ENCODE measurements at places on chromosomes 2 and 18. TPM values are rescaled to one million over a fixed set of nuclear protein-coding genes. Genes with fewer than 3 reads are reported as not detected.

The SNORC gene
- total RNA-seq: 1.2 TPM

The PFN4 gene
- 0.47 TPM for total RNA-seq

GRCh38 chr2:100010606-100011005 lies 131.8 kb downstream of the AFF3 start:
- DNase-seq: no peak
- no peak overlapping the region for H3K4me3 ChIP-seq
- H3K27me3 ChIP-seq: no peaks in the 10 kb centered on the region
- no peaks in the 10 kb centered on the region for H3K4me1 ChIP-seq
- no peaks in the 10 kb centered on the region for H3K36me3 ChIP-seq

- peak; percentile 17 for DNase-seq
- no peaks in the 10 kb centered on the region for H3K27me3 ChIP-seq
- H3K36me3 ChIP-seq: no peaks in the 10 kb centered on the region
- no peak overlapping the region for H3K4me3 ChIP-seq
- H3K27ac ChIP-seq: no peak overlapping the region
Observed at GRCh38 chr2:45353879-45354278, 257.2 kb downstream of the SRBD1 start.

DNA sequence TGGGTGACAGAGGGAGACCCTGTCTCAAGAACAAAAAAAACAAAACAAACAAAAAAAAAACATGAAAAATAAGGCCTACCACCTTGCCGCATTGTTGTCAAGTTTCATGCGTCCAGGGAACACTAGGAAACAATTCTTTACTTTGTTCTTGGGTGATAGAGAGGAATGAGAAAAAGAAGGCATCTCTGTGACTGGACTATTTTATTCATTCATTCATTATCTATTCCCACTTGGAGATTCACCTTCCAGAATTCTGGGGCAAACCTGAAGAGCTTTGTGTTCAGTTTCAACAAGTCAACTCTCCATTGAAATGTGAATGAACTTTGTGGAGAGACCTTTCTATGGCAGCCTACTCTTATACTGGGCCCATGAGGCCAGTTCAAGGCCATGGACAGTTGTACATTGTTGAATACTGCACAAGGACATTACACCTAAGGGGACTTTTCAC lies 88.5 kb upstream of the NDUFV2 start:
- H3K4me3 ChIP-seq: no peak overlapping the region
- no peaks in the 10 kb centered on the region for H3K36me3 ChIP-seq
- no peak overlapping the region for H3K27ac ChIP-seq
- H3K27me3 ChIP-seq: peaks cover 14% of the 10 kb centered on the region

DNA sequence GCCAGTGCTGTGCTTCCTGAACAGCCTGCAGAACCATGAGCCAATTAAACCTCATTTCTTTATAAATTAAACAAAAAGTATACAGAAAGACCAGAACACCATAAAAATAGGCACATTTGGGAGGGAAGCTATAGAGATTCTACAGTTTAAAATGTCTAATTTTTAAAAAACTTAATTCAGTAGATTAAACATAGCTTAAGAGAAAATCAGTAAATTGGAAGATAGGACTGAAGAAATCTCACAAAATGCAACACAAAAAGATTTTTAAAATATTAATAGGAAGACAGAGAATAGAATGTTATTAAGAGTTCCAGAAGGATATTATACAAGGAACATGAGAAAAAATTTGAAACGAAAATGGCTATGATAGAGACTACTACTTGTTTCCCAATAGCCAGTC lies 90.5 kb upstream of the SPTBN1 start:
- H3K27me3 ChIP-seq: peaks cover 2% of the 10 kb centered on the region
- H3K4me1 ChIP-seq: no peaks in the 10 kb centered on the region
- DNase-seq: no peak
- no peak overlapping the region for H3K27ac ChIP-seq

GRCh38 chr2:124874676-124875075 lies 849.6 kb downstream of the CNTNAP5 start:
- no peaks in the 10 kb centered on the region for H3K36me3 ChIP-seq
- no peak overlapping the region for H3K4me3 ChIP-seq
- no peak overlapping the region for H3K27ac ChIP-seq

GRCh38 chr2:184326066-184326465 lies 272.3 kb upstream of the ZNF804A start:
- H3K4me1 ChIP-seq: no peaks in the 10 kb centered on the region
- no peak overlapping the region for H3K27ac ChIP-seq
- DNase-seq: no peak
- H3K4me3 ChIP-seq: no peak overlapping the region
- no peaks in the 10 kb centered on the region for H3K36me3 ChIP-seq
